Smooth muscle cell of trachea (primary cell): ENCODE measurements at places on chromosomes 4 and X. TPM values are rescaled to one million over a fixed set of nuclear protein-coding genes. Genes with fewer than 3 reads are reported as not detected.

Gene ARHGAP4
- total RNA-seq = 2.3 and 2.6 TPM in 2 replicates

Gene TMEM144
- 6.8 and 12.9 TPM in 2 replicates for total RNA-seq

Gene IL2RG
- total RNA-seq = not detected in 2 replicates

Gene AADAT
- 3.9 and 5.0 TPM in 2 replicates for total RNA-seq

Gene MAGEA9B
- not detected in 2 replicates for total RNA-seq

Gene CXCL1
- total RNA-seq = 3.1 and 16.4 TPM in 2 replicates

Gene SSR4
- 55.1 and 119 TPM in 2 replicates for total RNA-seq

Gene GUCY1A1
- total RNA-seq = 4.0 and 4.2 TPM in 2 replicates

Gene ZFP92
- total RNA-seq = under 0.01 and 0.33 TPM in 2 replicates

Gene TCEANC
- total RNA-seq = 2.6 and 3.3 TPM in 2 replicates

Gene SH3D19
- 65.5 and 69.7 TPM in 2 replicates for total RNA-seq

Gene GAB1
- 12.1 and 12.5 TPM in 2 replicates for total RNA-seq

Gene TMSB15A
- 2.0 and 10.2 TPM in 2 replicates for total RNA-seq

Gene POU4F2
- total RNA-seq = not detected in 2 replicates

Gene ARHGEF38
- 0.17 TPM in 1 of 2 replicates, not detected in the other for total RNA-seq

Gene NPY1R
- total RNA-seq = not detected in 2 replicates

Gene LEF1
- 0.33 TPM in 1 of 2 replicates, not detected in the other for total RNA-seq

Gene ERVMER34-1
- total RNA-seq = under 0.01 TPM in 1 of 2 replicates, not detected in the other

Gene CT47A1
- not detected in 2 replicates for total RNA-seq

Gene TMSB15C
- 2.5 and 3.8 TPM in 2 replicates for total RNA-seq

Gene RRH
- total RNA-seq = under 0.01 and 0.17 TPM in 2 replicates

Gene KLHL13
- 18.0 and 28.5 TPM in 2 replicates for total RNA-seq

Gene FGF16
- total RNA-seq = under 0.01 TPM in 1 of 2 replicates, not detected in the other

Gene MAML3
- total RNA-seq = 2.3 TPM in 2 replicates

Gene MAGEE1
- total RNA-seq = 1.9 and 2.3 TPM in 2 replicates

Gene MAGEB1
- not detected in 2 replicates for total RNA-seq

Gene KLB
- total RNA-seq = 0.15 TPM in 1 of 2 replicates, not detected in the other

Gene GAGE12E
- not detected in 2 replicates for total RNA-seq

Gene ADH6
- 0.33 TPM in 1 of 2 replicates, not detected in the other for total RNA-seq

Gene CT45A2
- not detected in 2 replicates for total RNA-seq

Gene SPIN2B
- 8.4 and 13.1 TPM in 2 replicates for total RNA-seq

Gene SYNPO2
- 2.0 and 6.5 TPM in 2 replicates for total RNA-seq

Gene ABCG2
- 1.0 and 1.7 TPM in 2 replicates for total RNA-seq

Gene CSN1S1
- total RNA-seq = not detected in 2 replicates

Gene CPZ
- 0.58 and 5.5 TPM in 2 replicates for total RNA-seq

Gene CYTL1
- total RNA-seq = 0.15 and 0.17 TPM in 2 replicates

Gene CYP2U1
- 14.1 and 32.1 TPM in 2 replicates for total RNA-seq

Gene RHOXF1
- not detected in 2 replicates for total RNA-seq

Gene CD38
- total RNA-seq = 0.33 TPM in 1 of 2 replicates, not detected in the other

Gene HSFX4
- total RNA-seq = not detected in 2 replicates

Gene ADAM29
- total RNA-seq = not detected in 2 replicates

Gene SHISA3
- 0.17 and 0.73 TPM in 2 replicates for total RNA-seq

Gene ZNF141
- 8.4 and 13.5 TPM in 2 replicates for total RNA-seq

Gene MAGEA2B
- total RNA-seq = not detected in 2 replicates

Gene MAGEA8
- not detected in 2 replicates for total RNA-seq

Gene GAGE12H
- total RNA-seq = not detected in 2 replicates

Gene FAAH2
- total RNA-seq = under 0.01 and 0.15 TPM in 2 replicates
